ENCODE measurements at places on chromosomes 2 and 18. TPM values are rescaled to one million over a fixed set of nuclear protein-coding genes. Genes with fewer than 3 reads are reported as not detected.

Gene SERPINB3
- polyA plus RNA-seq: 870 TPM

Gene CHRND
- not detected for polyA plus RNA-seq

Gene PLB1
- polyA plus RNA-seq: 1.3 TPM

Gene VIT
- polyA plus RNA-seq: 4.0 TPM

Gene NYAP2
- polyA plus RNA-seq: 0.08 TPM

Gene SLC66A2
- polyA plus RNA-seq: 38.8 TPM

Gene TUBA3D
- polyA plus RNA-seq: 0.29 TPM

Gene EVX2
- not detected for polyA plus RNA-seq

Gene ABCG5
- polyA plus RNA-seq: not detected

Gene SPATS2L
- polyA plus RNA-seq: 41.2 TPM

Gene DDX18
- 13.7 TPM for polyA plus RNA-seq

Gene HOXD10
- polyA plus RNA-seq: 0.18 TPM

Gene RAB12
- 20.8 TPM for polyA plus RNA-seq

Gene SIX3
- polyA plus RNA-seq: not detected

Gene BMP10
- not detected for polyA plus RNA-seq

Gene FOXD4L1
- polyA plus RNA-seq: 0.22 TPM

Gene BOD1L2
- polyA plus RNA-seq: not detected

Gene MARCO
- polyA plus RNA-seq: 0.18 TPM

Gene DCDC2C
- not detected for polyA plus RNA-seq

Gene VWC2L
- not detected for polyA plus RNA-seq

Gene CCDC150
- 2.6 TPM for polyA plus RNA-seq

Gene SFTPB
- polyA plus RNA-seq: 0.77 TPM

Gene RGPD3
- polyA plus RNA-seq: 0.12 TPM

Gene ATF2
- polyA plus RNA-seq: 6.8 TPM

Gene C2orf49
- polyA plus RNA-seq: 8.7 TPM

Gene ICOS
- 0.04 TPM for polyA plus RNA-seq

Gene EMILIN2
- polyA plus RNA-seq: 2.0 TPM

Gene IGFBP2
- polyA plus RNA-seq: 93.6 TPM

Gene YPEL5
- 45.5 TPM for polyA plus RNA-seq

Gene C1QL2
- polyA plus RNA-seq: not detected

Gene IL36B
- 1.5 TPM for polyA plus RNA-seq

Gene LRRTM4
- not detected for polyA plus RNA-seq

Gene PRPF40A
- 15.6 TPM for polyA plus RNA-seq

Gene PAX8
- 0.28 TPM for polyA plus RNA-seq

Gene TLX2
- not detected for polyA plus RNA-seq
